ENCODE measurements at places on chromosomes 2 and 18.

- no peak for DNase-seq
These were observed 9.7 kb upstream of the SKOR2 start for GRCh38 chr18:47260924-47261701.

DNA sequence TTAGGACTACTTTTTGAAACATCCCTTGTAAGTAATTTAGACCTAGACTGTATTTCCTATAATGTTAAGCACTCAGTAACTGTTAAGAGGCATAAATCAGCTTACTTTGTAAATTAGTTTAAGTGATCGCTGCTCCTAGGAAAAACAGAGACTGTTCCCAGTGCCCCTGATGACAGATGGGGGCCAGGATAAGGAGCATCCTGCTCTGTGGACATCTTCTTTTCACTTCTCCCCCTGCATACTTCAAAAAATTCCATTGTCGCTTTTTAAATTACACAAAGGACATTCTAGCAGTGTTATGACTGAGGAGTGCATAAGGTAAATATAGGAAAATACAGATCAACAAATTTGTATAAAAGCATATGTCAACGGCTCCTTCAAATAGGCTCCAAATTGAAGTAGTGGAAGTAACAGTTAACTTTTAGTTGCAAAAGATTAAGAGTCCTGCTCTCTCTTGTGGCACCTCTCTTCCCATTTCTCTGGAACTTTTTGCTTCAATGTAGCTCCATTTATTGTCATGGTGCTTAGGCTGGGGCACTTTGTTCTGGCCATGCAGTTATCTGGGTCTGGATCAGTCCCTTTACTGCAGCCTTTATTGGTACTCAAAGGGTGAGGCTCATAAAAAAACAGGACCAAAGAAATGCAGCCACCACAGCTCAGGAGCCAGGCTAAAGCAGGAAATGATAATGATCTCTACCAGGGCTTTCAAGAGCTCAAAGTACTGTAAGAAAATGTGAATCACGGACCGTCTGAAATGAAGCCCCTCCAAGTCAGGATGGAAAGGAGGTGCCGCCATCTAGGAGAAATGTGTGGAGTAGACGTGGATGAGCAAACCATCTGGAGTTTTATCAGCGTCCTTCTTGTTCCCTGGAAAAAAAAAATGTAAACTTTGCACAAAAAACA lies 162.1 kb upstream of the ZNF516 start:
- no peak for DNase-seq

DNA sequence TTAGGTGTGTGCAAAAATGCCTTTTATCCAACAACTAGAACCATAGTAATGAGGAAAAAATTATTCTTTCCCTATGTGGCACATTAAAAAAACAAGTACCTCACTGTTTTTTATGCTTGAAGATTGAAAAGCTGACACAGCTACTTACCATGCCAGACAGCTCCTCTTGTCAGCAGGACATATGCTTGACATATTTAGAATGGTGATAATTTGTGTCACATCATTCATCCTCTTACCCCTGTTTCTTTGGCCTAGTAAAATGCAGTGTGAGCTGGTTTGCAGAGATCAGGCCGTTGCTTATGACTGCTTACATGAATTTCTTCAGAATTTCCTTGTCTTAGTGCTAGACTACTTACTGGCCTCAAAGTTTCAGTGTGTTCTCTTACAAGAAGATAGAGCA lies 869.9 kb downstream of the LRP1B start:
- no peak for DNase-seq

GRCh38 chr2:202133909-202134265 lies 60.8 kb downstream of the KIAA2012 start:
- no peak for DNase-seq

GRCh38 chr18:35826477-35826876 lies 146.0 kb upstream of the RMP24 start:
- DNase-seq = no peak

- no peak for DNase-seq
These were observed 22.4 kb downstream of the ALK start for GRCh38 chr2:29898999-29899398.

DNA sequence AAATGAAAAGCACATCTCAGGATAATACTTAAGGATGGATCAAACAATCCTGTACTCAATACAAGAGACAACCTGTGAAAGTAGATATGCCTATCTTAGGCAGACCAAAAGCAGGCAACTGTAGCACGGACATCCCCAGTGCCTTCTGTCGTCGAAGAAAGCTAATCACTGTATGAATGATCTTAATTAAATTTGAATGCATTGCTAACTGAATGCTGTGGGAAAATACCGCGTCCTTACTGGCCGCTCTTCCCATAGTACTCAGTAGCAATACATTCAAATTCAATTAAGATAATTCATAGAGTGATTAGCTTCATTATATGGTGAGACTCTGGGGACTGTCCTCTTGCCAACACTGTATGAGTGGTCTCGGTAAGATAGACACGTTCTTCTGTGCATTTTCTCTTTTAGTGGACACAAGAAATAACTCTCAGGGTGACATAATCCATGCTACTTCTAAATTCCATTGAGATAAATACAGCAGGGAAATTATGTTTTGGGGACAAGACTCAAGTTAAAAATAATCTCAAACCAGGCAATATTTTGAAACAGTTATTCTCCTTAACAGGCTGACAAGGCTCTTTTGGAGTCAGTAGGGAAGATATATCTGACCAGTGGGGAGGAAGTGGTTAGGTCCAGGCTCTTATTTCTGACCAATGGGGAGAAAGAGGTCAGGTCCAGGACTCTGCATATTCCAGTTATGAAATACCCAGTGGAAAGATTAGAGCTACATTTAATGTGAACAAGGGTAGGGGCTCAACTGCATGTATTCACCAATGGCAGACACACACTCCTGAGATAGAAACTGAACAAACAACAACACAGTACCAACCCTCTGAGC lies 97.3 kb downstream of the DOCK10 start:
- DNase-seq = no peak

GRCh38 chr2:188207554-188207953 lies 84.1 kb upstream of the GULP1 start:
- no peak for DNase-seq

DNA sequence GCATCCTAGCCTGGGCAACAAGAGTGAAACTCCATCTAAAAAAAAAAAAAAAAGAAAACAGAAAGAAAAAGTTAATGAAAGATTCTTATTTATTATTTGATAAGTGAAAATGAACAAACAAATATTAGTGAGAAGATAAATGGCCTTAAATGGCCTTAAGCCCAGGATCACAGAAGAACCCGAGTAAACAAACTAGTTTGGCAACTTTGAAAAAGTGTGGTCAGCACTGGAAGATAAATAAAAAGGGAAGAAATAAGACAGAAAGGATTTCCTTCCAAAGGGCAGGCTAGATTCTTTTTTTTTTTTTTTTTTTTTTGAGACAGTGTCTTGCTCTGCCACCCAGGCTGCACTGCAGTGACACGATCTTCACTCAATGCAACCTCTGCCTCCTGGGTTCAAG lies 692.4 kb downstream of the CPS1 start:
- DNase-seq = no peak

GRCh38 chr2:236551471-236552211 lies 18.0 kb upstream of the ACKR3 start:
- DNase-seq = no peak

- peak; percentile 96 for DNase-seq
These were observed 3.4 kb downstream of the NAGK start for GRCh38 chr2:71071681-71072398.

GRCh38 chr2:197174539-197175094 lies 136.0 kb downstream of the ANKRD44 start:
- no peak for DNase-seq

GRCh38 chr2:237430861-237431260 lies 16.9 kb upstream of the COL6A3 start:
- no peak for DNase-seq

DNA sequence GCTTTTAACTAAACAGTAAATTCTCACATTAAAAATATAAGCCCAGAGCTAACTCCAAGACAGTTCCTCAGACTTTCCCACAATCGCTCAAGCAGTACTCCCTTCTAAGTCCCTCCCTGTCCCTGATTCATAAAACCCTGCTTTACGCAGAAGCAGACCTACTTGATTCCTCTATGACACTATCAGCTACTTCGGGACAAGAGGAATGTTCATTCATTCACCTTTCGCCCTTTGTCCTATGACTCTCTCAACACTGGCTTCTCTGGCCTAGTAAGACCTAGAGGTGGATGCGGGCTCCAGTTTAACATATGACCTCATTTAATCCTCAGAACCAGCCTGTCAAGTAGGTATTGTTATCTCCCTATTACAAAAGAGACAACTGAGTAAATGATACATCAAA lies 10.2 kb downstream of the LPIN2 start:
- DNase-seq = no peak

GRCh38 chr2:240688553-240688919 lies 3.1 kb upstream of the AQP12A start:
- no peak for DNase-seq

DNA sequence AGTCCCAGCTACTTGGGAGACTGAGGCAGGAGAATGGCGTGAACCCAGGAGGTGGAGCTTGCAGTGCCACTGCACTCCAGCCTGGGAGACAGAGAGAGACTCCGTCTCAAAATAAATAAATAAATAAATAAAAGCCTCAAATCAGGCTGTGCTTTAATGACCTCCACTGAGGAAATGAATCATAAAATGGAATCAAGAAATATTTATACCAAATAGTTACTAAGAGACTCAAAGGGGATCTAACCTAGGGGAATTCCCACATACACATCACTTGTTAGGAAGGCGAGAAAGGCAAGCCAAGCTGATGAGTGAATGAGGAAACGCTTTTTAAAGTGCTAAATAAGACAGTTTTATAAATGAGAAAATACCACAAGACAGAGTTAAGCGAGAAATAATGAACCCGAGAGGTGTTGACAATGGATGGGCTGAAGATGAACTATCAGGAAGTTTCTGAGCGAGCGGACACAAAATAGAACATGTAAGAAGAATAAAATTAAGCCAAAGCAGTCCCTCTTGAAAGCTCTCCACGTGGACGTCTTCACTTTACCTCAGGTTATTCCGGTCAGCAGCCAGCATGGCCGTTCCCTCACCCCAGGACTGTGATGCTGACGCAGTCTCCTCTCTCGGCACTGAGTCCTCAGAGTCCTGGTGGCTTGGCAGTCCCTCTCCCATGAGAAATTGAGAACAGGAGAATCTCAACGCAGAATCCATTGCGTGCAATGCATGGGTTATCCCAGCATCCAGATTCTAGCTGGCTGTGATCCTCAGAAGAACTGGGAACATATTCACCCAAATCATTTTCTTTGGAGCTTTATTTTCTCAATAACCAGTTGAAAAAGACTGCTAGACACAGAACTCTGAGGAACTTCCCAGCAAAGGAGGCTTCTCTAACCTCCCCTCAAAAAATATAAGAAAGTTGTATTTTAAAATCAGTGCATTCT lies 22.3 kb downstream of the PXDN start:
- DNase-seq = no peak

DNA sequence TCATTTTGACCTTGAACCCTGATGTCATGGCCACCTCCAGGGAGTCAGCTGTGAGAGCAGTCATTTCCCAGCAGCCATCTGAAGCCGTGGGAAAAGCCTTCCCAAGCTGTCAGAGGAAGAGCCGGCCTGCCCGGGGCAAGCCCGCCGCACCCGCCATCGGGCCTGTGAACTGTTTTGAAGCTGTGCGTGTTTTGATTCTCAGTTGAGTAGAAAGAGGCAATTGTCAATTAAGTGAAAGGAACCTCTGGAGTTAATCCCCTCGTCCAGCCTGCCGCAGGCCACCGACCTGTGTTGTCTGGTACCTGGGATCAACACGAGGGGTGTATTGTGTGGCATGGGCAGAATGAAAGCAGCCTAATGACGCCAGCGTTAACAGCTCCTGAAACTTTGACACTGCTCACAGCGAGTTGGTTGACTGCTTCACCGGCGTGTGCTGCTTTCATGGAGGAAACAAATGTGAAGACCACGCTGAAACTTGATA lies 318.4 kb downstream of the AGAP1 start:
- DNase-seq = no peak

DNA sequence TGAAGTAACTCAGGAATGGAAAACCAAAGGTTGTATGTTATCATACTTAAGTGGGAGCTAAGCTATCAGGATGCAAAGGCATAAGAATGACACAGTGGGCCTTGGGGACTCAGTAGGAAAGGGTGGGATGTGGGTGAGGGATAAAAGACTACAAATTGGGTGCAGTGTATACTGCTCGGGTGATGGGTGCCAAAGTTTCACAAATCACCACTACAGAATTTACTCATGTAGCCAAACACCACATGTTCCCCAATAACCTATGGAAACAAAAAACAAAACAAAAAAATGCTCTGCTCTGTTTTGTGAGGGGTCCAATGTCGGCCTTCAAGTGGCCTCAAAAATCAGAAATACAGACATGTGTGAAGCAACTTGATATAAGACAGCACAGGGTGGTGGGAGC lies 8.9 kb upstream of the RNF144A start:
- no peak for DNase-seq

DNA sequence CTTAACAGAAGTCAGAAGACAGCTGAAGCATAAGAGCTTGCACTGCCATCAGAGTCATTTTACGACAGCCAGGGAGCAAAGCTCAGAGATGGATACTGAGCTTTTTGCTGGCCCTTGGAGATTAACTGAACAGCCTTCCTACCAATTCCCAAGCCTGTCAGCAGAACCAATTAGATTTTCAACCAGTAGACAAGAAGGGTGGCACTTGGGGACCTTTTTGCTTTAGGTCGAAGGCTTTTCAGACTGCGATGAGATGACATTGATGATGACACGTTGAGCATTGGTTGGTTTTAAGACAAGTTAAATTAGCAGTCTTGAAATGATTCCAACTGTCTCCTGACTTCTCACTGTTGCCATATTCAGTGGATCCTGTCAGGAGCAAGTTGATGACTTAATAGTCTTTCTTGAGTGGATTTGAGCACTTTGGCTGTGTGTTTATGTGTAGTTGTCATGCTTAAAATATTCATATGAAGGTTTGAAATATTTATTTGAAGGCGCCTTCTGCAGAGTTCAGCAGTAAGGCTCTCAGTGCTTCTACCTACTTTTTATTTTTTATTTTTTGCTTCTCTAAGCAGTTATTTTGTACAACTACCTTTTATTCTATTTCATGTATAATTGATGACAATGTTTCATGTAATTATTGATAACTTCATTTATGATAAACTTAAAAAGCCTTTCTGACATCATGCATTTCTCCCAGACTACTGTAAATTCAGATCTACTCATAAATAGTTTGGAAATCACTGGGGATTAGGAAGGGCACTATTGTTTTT lies 256.7 kb downstream of the CAMKMT start:
- DNase-seq = no peak

- DNase-seq = no peak
These were observed 42.4 kb upstream of the DDX18 start for GRCh38 chr2:117771969-117772630.

DNA sequence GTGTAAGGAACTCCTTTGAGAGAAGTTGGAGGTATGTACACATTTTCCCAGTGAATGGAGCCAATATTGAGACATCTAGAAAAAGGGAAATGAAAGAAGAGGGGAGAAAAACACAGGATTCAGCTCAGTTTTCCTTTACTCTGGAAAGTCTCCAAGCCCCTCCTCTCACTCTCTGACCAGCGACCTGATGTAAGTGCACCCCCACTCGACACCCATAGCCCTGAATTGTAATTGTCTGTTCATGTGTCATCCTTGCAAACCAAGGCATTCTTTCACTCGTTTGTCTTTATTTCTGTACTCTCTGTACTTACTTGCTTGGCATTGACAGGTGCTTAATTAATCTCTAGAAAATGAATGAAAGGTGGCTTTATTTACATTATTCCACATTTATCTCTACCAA lies 55.7 kb upstream of the CTAGE1 start:
- DNase-seq = no peak
